Cerebellar nuclear complex (tissue), 1 donor: ENCODE measurements at places on chromosomes 7 and 10.

- no peak for DNase-seq
Observed at GRCh38 chr10:78952686-78953085, 116.1 kb upstream of the ZMIZ1 start.

GRCh38 chr10:48556065-48556464 lies 48.8 kb downstream of the ARHGAP22 start:
- no peak for DNase-seq

- DNase-seq, result no peak
Observed at GRCh38 chr7:29636009-29636351, 72.3 kb downstream of the PRR15 start.

- no peak for DNase-seq
Observed at GRCh38 chr10:15163253-15163828, 5.2 kb downstream of the NMT2 start.

- DNase-seq, result no peak
Observed at GRCh38 chr10:104520653-104521052, 120.4 kb upstream of the SORCS3 start.

DNA sequence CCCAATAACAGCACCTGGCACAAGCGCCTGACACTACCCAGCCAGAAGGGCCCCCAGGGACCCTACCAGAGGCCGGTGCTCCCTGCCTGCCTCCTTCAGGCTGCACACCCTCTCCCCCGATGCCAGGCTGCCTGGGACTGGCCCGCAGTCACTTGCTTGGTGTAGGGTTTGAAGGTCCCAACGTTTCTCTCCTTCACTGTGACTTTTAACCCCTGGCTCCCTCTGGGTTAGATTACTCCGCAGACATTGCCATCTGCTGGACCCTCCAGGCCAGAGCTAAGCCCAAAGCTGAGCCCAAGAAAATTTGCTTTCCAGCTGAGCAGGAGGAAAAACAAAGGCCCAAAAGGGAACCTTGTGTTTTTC lies 6.9 kb downstream of the CDHR1 start:
- DNase-seq, result no peak
